ENCODE measurements at places on chromosomes 12 and 14.

- DNase-seq, result no peak
These were observed 1.2 kb upstream of the COX14 start for GRCh38 chr12:50110762-50111351.

- DNase-seq, result peak; percentile 69
These were observed at the start of gene GCH1 for GRCh38 chr14:54902521-54903420. Gene GCH1 (minus strand): TSS chr14:54902826. CDS start chr14:54902663, 163 bp downstream.

DNA sequence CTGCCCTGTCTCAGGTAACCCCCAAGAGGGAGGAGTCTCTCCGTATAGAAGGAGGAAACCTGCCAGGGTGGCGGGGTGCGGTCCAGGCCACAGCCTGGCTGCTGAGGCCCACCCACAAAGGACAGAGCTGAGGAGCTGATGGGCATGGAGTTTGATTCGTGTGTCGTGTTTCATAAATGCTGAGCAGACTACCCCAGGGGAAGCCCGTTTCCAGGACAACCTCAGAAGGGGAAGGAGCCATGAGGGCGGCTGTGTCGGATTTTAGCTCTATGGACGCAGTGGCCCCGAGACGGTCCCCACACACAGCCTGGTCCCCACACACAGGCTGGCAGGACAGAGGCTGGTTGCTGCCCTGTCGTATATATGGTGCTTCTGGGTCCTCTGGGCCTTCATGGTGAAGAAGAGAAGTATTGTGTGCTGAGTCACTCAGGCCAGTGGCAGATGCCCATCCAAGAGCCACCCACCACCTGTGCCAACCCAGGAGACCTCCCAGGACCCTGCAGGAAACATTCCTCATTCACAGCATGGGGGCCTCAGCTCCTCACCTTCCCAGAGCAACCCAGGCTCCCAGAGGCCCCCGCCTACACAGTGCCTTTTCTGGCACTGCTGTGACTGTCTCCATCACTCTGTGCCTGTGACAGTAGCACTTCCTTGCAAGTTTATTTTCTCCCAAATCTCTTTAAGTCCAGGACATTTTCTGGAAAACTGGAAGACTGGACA, 63.1 kb upstream of the RIN3 start:
- DNase-seq, result no peak

GRCh38 chr12:753611-754472, 1.5 kb downstream of the WNK1 start:
- DNase-seq, result peak; percentile 33

DNA sequence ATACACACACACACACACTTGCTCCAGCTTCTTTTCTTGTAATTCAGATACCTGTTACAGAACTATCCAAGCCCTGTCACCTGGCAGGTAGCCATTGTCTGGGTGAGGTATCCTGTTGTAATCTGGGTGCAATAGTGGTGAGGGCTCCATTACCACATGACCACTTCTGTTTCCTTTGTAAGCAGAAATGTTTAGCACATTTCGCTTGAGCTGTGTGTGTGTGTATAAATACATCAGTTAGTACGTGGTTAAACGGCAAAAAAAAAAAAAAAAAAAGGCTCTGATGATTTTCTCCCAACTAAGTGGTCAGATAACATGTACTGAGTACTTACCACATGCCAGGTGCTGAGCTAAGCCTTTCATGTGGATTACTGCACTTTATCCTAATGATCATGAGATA, 129.3 kb upstream of the SSTR1 start:
- no peak for DNase-seq

GRCh38 chr14:52458721-52459085, 93.6 kb downstream of the TXNDC16 start:
- no peak for DNase-seq

GRCh38 chr14:92610849-92611271, 97.3 kb downstream of the RIN3 start:
- no peak for DNase-seq

- no peak for DNase-seq
These were observed 171.9 kb downstream of the BMP4 start for GRCh38 chr14:53784688-53785087.

- no peak for DNase-seq
These were observed 1.6 kb downstream of the MFAP5 start for GRCh38 chr12:8661016-8661415.

DNA sequence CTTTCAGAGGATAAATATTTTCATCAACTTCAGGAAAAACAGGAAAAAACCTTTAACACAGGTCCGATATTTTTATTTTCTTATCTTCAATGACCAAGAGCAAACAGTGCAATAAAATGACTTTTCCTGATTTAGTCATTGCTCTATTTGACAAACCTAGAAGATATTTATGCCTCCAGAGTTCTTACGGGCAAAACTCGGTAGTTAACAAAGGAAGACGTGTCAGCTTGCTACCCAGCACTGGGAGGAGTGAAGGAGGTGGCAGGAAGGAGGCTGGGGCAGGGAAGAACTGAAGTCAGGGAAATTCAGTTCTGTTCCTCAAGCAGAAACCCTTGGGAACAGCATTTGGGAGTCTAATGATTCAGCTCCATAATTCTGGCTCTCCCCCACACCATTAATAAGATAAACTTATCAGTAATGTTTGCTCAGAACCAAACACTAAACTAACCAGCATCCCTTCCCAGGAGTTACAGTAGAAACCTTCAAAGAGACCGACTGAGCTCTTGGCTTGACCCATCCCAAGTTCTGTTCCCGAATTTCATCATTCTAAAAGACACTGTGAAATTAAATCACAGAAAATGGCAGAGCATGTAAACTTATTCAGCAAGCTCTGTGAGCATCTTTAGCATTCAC, 163.3 kb downstream of the APAF1 start:
- DNase-seq, result no peak

- no peak for DNase-seq
These were observed 1071.2 kb upstream of the USP15 start for GRCh38 chr12:61188801-61189595.

GRCh38 chr14:99668307-99669295, 15.5 kb upstream of the CYP46A1 start:
- no peak for DNase-seq

GRCh38 chr12:52122540-52122871, 43.0 kb downstream of the SMIM41 start:
- DNase-seq, result no peak

DNA sequence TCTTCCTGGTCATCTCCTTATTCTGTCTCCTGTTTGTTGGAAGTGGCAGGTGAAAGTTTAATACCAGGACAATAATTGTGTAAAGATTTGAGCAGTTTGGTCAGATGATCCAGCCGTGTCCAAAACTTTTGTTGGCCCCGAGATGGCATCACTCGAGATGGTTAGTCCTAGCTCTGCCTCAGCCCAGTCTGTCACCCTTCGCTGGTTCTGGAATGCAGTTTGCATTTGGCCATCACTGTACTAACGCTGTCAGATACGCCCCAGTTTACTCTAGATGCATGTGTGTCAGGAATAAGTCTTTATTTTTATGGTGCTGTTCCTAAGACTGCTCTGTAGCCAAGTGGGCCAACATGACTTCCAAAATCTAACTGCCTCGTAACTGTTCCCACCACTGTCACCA, 79.6 kb downstream of the MOK start:
- no peak for DNase-seq

GRCh38 chr12:123043536-123044001, 63.1 kb downstream of the ARL6IP4 start:
- peak; percentile 45 for DNase-seq
